ENCODE measurements at places on chromosomes 4 and X. TPM values are rescaled to one million over a fixed set of nuclear protein-coding genes. Genes with fewer than 3 reads are reported as not detected.

GRCh38 chrX:49977319-49978090 lies 55.1 kb downstream of the CLCN5 start:
- H3K4me1 ChIP-seq: no peaks in the 10 kb centered on the region
- H3K36me3 ChIP-seq: no peaks in the 10 kb centered on the region
- H3K4me3 ChIP-seq: no peak overlapping the region
- no peak overlapping the region for H3K27ac ChIP-seq
- DNase-seq: no peak

- no peak for DNase-seq
- H3K4me1 ChIP-seq: no peaks in the 10 kb centered on the region
- no peaks in the 10 kb centered on the region for H3K27me3 ChIP-seq
- no peak overlapping the region for H3K4me3 ChIP-seq
These were observed 190.7 kb downstream of the OR13H1 start for GRCh38 chrX:131734621-131735020.

DNA sequence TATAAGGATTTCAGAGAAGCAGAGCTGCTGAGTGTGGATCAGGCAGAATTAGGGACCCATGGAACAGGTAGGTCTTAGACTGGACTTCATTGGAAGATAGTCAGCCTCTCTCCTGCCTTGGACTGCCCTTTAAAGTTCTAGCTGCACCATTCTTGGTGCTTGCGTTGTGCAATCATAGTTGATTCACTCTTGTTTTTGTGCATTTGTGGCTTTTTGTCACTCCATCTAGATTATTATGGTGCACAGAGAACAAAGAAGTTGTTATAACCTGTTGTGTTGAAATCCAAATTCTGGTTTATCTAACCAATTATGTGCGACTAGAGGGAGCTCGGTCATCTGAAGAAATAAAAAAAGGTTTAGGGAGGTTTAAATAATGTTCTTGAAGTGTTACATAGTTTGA lies 59.3 kb downstream of the JADE1 start:
- H3K27ac ChIP-seq: no peak overlapping the region
- H3K36me3 ChIP-seq: peaks cover 68% of the 10 kb centered on the region
- no peaks in the 10 kb centered on the region for H3K4me1 ChIP-seq
- H3K27me3 ChIP-seq: no peaks in the 10 kb centered on the region
- no peak overlapping the region for H3K4me3 ChIP-seq
- no peak for DNase-seq

DNA sequence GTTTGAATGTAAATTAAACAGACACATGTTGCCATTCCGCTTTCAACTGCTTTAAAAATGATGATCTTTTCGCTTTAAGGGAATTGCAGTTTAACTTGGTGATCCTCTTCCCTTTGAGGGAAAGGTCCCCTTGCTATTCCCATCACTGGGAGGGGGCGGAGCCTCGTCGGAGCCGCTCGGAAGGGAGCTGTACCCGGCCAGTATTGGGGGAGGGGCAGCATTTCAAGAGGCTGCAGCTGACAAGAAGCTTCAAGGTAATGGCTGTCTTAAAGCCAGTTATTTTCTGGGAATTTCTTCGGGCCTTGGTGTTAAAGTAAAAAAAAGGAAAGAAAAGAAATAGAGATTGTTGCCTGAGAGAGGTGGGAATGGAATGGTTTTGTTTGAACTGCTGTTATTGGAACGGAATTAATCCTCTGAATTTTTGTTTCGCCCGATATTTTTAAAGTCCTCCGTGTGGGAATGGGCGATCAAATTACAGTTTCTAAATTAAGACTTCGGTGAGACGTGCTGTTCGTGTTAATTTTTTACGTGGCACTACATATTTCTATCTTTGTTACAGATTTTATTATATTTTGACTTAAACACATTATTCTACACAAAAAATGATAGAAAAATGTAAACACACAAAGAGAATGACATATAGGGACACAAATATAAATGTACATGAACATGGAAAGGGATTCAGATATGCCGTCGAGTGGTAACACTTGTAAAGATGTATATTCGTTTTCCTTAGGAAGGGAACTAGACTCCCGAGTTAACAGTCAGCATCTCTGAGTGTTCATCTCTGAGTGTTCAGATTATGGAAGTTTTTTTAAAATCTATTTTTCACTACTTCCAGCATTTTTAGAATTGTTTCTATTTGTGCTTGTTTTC lies 9.2 kb downstream of the PWWP3B start:
- no peaks in the 10 kb centered on the region for H3K27me3 ChIP-seq
- H3K36me3 ChIP-seq: no peaks in the 10 kb centered on the region
- no peaks in the 10 kb centered on the region for H3K4me1 ChIP-seq
- H3K27ac ChIP-seq: no peak overlapping the region
- H3K4me3 ChIP-seq: no peak overlapping the region
- peak; percentile 60 for DNase-seq

DNA sequence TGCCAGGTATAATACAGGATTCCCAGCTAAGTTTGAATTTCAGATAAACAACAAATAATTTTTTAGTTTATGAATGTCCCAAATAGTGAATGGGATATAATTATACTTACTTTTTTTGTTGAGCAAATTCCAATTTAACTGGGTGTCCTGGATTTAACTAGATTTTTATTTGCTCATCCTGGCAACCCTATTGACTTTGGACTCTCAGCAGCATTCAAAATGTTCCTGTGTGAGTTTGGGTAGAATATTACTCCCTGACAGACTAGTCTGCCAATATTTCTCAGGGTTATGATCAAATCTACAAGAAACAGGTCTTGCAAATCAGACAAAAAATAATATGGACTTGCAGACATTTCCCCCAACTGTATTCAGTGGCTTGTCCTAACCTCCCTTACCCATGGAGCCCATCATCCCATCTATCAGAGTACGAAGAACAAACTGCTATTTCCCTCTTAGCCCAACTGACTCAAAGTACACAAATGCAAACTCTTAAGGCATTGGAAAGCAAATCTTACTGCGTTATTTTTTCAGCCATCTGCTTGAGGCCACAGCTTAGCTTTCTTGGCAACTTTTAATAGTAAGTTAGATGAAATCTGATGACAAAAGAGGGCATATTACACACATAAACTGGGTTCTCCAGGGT lies 20.7 kb downstream of the SETD7 start:
- H3K27ac ChIP-seq: no peak overlapping the region
- peaks cover 8% of the 10 kb centered on the region for H3K4me1 ChIP-seq
- H3K27me3 ChIP-seq: no peaks in the 10 kb centered on the region
- H3K36me3 ChIP-seq: peaks cover 20% of the 10 kb centered on the region
- no peak for DNase-seq

GRCh38 chr4:7964459-7964858 lies 24.8 kb upstream of the AFAP1 start:
- H3K27ac ChIP-seq: peak overlapping the region; percentile 71
- DNase-seq: no peak
- peaks cover 49% of the 10 kb centered on the region for H3K4me1 ChIP-seq
- no peaks in the 10 kb centered on the region for H3K27me3 ChIP-seq
- no peak overlapping the region for H3K4me3 ChIP-seq

GRCh38 chrX:10015723-10016518 lies 48.8 kb downstream of the CLDN34 start:
- H3K27ac ChIP-seq: peak overlapping the region; percentile 86
- peak; percentile 68 for DNase-seq
- no peaks in the 10 kb centered on the region for H3K36me3 ChIP-seq
- H3K27me3 ChIP-seq: no peaks in the 10 kb centered on the region
- H3K4me1 ChIP-seq: peaks cover 13% of the 10 kb centered on the region

GRCh38 chr4:94641702-94642560 lies 115.8 kb upstream of the BMPR1B start:
- H3K27ac ChIP-seq: no peak overlapping the region
- H3K36me3 ChIP-seq: peaks cover 41% of the 10 kb centered on the region
- no peak overlapping the region for H3K4me3 ChIP-seq
- H3K4me1 ChIP-seq: no peaks in the 10 kb centered on the region

DNA sequence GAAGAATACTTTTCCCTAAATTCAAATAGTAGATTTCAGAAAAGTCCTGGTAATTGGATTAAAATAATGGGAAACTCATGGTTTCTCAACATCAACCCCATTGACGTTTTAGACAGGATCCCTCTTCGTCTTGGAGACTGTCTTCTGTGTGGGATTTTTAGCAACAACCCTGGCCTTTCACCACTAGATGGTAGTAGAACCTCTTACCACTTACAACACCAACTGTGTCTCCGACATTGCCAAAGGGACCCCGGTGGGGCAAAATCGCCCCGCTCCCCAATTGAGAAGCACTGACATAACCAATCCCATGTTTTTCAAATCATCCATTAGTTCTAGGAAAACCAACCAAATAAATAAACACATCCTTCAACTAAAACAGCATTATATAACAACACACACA lies 16.9 kb upstream of the ANOS1 start:
- H3K36me3 ChIP-seq: no peaks in the 10 kb centered on the region
- H3K4me3 ChIP-seq: no peak overlapping the region
- no peaks in the 10 kb centered on the region for H3K4me1 ChIP-seq
- DNase-seq: no peak
- no peaks in the 10 kb centered on the region for H3K27me3 ChIP-seq
- no peak overlapping the region for H3K27ac ChIP-seq

DNA sequence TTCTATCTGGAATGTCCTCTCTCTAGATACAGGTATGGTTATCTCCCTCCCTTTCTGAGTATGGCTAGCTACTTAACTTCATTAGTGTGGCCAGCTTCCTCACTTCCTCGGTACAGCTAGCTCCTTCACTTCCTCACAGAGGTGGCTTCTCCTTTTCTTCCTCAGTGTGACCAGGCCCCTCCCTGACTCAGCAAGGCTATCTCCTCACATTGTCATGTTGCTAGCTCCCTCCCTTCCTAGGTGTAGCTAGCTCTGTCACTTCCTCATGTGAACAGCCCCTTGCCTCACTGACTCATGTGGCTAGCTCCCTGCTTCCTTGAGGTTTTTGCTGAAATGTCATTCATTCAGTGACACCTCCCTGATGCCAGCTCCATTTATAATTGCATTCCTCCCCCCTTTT lies 67.3 kb upstream of the DDIT4L start:
- no peak overlapping the region for H3K4me3 ChIP-seq
- no peak overlapping the region for H3K27ac ChIP-seq
- H3K36me3 ChIP-seq: no peaks in the 10 kb centered on the region
- H3K27me3 ChIP-seq: no peaks in the 10 kb centered on the region

DNA sequence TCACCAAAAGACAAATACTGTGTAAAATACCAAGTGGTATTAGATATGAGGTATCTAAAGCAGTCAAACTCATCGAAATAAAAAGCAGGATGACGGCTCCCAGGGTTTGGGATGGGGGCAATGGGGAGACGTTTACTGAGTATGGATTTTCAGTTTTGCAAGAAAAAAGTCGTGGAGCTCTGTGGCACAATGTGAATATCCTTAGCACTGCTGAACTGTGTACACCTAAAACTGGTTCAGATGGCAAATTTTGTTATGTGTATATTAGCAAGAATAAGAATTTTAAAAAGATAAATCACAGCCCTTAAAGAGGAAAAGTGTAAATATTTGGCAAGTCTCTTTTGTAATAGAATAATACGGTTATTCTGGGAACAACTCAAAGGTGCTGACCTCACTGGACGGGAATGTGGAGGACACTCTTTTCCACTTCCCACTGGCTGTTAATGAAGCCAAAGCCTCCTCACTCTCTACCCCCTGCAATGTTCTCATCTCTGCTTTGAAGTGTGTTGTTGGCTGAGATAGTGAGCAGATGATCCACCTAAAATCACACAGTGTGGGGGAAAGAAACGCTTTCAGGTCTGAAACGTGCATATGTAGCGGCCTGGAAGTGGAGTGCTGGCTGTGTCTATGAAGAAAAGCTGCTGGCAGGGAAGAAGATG lies 49.2 kb downstream of the SEL1L3 start:
- peaks cover 13% of the 10 kb centered on the region for H3K4me1 ChIP-seq
- no peak overlapping the region for H3K4me3 ChIP-seq
- H3K36me3 ChIP-seq: peaks cover 25% of the 10 kb centered on the region
- no peak for DNase-seq
- no peaks in the 10 kb centered on the region for H3K27me3 ChIP-seq

- no peaks in the 10 kb centered on the region for H3K27me3 ChIP-seq
- no peak overlapping the region for H3K27ac ChIP-seq
- no peak for DNase-seq
- H3K4me3 ChIP-seq: no peak overlapping the region
- H3K36me3 ChIP-seq: no peaks in the 10 kb centered on the region
These were observed 69.8 kb downstream of the GPR101 start for GRCh38 chrX:136963973-136964372.

GRCh38 chrX:22800806-22801205 lies 199.0 kb upstream of the DDX53 start:
- H3K27ac ChIP-seq: no peak overlapping the region
- H3K27me3 ChIP-seq: no peaks in the 10 kb centered on the region
- no peaks in the 10 kb centered on the region for H3K36me3 ChIP-seq
- H3K4me3 ChIP-seq: no peak overlapping the region

GRCh38 chrX:10722851-10723250 lies 102.5 kb upstream of the MID1 start:
- no peak overlapping the region for H3K27ac ChIP-seq
- no peak overlapping the region for H3K4me3 ChIP-seq
- no peaks in the 10 kb centered on the region for H3K36me3 ChIP-seq
- DNase-seq: no peak

The HAUS7 gene
- total RNA-seq: 23.0 TPM

The RAB40A gene
- 1.1 TPM for total RNA-seq

The ERVMER34-1 gene
- 1.0 TPM for total RNA-seq

The F8A2 gene
- not detected for total RNA-seq

The DRD5 gene
- not detected for total RNA-seq

The FRYL gene
- total RNA-seq: 71.9 TPM

The GLOD5 gene
- 2.6 TPM for total RNA-seq
